ENCODE measurements at places on chromosomes 3 and 15.

DNA sequence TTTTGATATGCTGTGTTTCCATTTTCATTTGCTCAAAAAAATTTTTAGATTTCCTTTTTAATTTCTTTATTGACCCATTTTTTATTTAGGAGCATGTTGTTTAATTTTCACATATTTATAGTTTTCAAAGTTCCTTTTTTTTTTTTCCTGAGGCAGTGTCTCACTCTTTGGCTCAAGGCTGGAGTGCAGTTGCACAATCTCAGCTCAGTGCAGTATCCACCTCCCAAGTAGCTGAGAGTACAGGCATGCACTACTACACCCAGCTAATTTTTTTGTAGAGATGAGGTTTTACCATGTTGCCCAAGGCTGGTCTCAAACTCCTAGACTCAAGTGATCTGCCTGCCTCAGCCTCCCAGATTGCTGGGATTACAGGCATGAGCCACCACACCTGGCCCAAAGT, 36.2 kb downstream of the PFN2 start:
- DNase-seq, result no peak

DNA sequence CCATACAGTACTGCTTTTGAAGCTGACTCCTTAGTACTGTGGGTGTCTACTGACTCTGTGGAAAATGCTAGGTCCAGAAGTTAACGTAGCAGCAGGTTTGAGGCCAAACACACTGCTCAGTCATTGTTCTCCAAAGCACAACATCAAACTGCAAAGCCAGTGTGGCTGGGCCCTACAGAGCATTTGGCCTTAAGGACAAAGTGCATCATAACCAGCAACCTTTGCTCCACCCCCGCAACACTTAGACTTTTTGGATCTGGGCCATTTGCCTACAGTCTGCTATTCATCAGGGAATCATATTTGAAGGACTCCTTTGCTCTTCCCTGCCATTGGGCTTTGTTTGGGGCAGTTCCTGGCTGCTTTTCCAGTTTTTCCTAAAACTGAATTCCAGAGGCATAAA, 43.1 kb upstream of the ARL6 start:
- DNase-seq, result no peak

DNA sequence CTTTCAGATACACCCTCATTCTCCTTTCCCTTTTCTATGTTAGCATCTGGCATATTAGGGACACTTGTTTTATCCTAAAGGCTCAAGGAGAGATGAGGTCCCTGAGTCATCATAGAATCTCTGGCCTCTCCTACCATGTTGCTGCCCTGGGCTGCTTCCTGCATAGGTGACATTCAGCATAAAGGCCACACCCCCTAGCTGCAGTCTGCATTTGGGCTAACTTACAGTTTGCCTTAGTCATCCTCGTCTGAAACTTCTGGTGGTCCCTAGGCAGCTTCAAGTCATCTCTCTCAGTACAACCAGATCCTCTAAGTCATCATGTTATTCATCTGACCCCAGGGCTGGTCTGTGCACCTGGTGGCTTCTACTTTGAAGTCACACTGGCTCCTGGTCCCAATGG, 982.7 kb upstream of the NR2F2 start:
- DNase-seq, result no peak

DNA sequence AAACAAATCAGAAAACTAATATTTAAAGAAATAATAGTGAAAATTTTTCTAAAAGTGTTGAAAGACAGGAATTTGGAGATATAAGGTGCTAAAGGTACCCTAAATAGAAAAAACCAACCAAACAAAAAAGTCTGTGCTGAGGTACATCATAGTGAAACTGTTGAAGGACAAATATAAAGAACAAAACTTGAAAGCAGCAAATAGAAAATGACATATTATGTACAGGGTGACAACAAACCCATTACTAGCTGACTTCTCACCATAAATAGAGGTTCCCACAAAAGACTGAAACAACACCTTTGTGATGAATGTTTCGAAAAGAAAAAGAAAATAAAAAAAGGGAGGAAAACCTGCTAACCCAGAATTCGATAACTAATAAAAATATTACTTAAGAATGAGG, 502.5 kb upstream of the NECTIN3 start:
- DNase-seq, result no peak

DNA sequence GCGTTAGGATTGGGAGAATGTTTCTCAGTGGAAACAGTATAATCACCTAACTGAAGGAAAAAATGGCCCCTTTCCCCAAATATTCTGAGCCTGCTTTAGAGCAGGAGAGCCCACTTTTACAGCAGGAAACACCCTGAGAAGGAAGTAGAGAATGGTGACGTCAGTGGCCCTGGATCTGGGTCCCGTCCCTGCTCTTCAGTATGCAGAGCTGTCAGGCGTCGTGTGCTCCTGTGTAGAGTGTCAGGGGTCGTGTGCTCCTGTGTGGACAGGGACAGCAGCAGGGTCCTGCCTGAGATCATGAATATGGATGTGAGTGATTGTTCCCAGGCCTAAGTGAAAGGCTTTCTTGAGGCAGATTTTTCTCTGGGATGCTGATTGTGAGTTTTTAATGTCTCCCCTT, 45.2 kb downstream of the CGNL1 start:
- DNase-seq, result no peak

DNA sequence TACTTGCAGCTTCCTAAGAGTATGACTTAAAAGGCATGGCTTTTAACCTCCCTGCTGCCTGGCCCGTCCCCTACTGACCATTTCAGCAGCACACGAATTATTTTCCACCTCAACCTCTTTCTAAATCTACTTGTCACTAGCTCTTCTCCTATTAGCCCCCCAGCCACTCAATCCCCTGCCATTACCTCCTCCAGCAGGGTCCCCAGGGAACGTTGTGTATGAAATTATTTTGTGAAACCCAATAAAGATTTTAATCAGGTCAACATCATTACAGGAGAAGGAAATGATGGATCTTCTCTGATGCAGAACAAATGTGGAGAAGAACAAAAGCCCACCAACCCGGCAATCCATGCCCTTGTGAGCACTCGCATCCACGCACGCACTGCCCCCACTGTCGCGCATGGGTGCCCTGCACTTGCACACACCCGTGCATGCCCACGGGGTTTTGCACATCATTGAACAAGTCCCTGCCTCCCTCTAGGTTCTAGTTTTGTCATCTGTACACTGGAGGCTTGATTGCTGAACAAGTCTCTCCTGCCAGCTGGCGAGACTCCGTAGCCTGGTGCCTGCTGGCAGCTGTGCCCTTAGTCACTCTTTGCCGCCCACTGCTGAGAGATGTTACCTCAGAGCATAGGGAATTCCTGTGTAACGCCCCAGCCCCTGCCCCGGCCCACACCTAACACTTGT, 51.6 kb downstream of the LINGO1 start:
- no peak for DNase-seq

- peak; percentile 54 for DNase-seq
These were observed 142.7 kb downstream of the NSMCE3 start for GRCh38 chr15:29126821-29127461.

- peak; percentile 81 for DNase-seq
These were observed 26.9 kb upstream of the ZBBX start for GRCh38 chr3:167406876-167407492.

GRCh38 chr3:151319628-151320027, 3.0 kb upstream of the GPR87 start:
- DNase-seq, result no peak

DNA sequence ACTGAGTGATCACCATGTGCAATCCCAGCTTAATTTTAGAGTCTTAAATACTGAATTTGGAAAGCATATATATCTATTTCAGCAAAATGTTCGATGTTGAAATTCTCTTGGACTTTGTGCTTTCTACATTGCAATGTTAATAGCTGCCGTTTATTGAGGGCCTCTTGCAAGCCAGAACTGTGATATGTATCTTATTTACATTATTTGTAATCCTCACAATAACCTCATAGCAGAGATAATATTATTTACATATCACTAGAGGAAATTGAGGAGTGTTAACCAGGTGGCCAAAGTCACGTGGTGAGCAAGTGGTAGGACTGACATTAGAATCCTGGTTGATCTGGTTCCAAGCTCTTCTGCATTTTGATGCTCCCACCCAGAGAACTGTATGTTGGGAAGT, 254.1 kb downstream of the SLC9A9 start:
- no peak for DNase-seq

DNA sequence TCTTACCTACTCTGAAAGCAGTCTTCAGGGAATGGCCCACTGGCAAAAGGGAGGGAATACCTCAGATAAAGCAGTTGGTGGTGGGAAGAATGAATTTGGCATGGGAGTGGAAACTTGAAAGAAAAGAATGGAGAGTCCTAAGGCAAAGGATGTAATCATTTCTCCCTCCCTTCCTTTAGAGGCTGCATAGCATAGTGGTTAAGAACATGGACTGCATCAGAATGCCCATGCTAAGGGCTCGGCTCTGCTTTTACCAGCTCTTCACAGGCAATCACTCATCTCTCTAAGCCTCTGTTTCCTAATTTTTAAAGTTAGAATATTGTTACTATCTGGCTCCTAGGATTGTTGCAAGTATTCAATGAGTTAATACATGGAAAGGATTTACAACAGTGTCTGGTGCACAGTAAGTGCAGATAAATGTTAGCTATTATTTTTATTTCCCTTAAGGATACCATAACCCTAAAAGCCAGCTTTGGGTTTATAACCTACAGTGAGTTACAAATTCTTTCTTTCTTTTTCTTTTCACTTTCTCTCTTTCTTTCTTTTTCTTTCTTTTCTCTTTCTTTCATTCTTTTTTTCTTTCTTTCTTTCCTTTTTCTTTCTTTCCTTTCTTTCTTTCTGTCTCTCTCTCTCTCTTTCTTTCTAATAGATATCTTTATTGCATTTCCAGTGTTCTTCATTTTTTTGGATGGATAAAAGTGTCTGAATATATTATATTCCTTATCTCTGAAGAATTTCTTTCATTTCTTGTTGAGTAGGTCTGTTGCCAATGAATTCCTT, 23.6 kb downstream of the VEPH1 start:
- no peak for DNase-seq

DNA sequence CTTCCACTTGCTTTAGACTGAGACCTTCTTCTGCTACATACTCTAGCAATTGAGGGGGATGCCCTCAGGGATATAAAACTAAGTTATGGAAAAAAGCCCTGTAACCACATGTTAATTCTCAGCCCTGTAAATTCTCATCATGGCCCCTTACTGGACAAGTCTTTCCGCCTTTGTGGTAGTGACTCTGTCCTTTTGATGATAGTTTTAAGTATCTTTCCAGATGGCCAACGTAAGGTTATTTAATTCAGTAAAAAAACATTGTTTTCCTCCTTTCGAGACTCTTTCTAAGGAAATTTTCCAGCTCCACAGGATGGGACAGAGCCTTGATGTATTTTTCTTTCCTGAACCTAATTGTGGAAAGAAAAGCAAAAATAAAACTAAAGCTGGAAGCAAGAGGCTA, 25.3 kb upstream of the TM4SF4 start:
- no peak for DNase-seq

- DNase-seq, result no peak
These were observed 166.9 kb downstream of the IGF1R start for GRCh38 chr15:98815207-98815606.

GRCh38 chr3:183229178-183229577, 23.9 kb upstream of the B3GNT5 start:
- no peak for DNase-seq

DNA sequence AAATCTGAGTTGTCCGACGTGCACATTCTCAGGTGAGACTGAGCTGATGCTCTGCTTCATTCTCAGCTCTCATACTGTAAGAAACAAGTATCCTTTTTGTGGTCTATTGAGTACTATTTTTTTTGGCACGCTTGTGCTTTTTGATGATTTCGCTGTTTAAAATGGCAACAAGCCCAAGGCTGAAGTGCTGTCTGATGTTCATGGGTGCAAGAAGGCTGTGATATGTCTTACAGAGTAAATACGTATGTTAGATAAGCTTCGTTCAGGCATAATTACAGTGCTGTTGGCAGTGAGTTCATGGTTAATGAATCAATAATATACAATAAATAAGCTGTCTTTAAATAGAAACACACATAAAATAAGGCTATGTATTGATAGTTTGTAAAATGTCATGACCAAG, 27.2 kb downstream of the AQR start:
- no peak for DNase-seq

- no peak for DNase-seq
These were observed 59.8 kb downstream of the SNX4 start for GRCh38 chr3:125460233-125460632.

GRCh38 chr3:23198801-23199200, 4.3 kb upstream of the UBE2E2 start:
- DNase-seq, result no peak

DNA sequence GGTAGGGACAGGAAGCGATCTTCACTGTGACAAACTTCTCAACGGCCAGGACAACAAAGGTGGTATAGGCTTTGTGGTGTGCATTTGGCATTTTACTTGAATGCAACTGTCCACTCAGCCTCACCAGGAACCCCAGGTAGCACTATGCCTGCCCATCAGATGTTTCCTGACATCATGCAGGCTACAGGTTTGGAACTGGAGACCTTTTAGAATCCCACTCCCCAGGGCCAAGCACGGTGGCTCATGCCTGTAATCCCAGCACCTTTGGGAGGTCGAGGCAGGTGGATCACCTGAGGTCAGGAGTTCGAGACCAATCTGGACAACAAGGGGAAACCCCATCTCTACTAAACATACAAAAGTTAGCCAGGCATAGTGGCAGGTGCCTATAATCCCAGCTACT, 9.6 kb downstream of the STARD5 start:
- no peak for DNase-seq

DNA sequence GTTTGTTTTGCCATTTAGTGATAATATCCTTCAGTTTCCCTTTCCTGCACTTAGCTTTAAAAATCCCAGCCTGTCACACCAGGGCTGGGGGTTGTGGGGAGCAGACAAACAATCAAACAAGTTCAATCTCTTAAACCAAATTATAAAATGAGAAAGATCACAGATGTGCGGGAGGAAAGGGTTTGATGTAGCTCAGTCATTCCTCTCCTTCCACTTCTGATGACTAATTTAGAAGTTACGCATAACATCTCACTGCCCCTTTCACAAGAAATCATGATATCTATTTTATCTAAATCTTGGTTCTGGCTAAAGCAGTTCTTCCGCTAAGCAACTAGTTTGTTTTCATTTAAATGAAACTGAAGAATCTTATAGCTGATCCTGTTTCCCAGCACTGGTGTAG, 34.1 kb upstream of the ATG7 start:
- DNase-seq, result no peak

GRCh38 chr3:121592856-121593702, at the start of gene FBXO40:
Gene FBXO40, plus strand, starts transcription at chr3:121593379. Its CDS starts 27,197 bp downstream, at chr3:121620576.
- peak; percentile 17 for DNase-seq

GRCh38 chr3:183008303-183008702, 28.0 kb upstream of the DCUN1D1 start:
- no peak for DNase-seq

GRCh38 chr15:63609448-63609847, 12.3 kb downstream of the FBXL22 start:
- no peak for DNase-seq

DNA sequence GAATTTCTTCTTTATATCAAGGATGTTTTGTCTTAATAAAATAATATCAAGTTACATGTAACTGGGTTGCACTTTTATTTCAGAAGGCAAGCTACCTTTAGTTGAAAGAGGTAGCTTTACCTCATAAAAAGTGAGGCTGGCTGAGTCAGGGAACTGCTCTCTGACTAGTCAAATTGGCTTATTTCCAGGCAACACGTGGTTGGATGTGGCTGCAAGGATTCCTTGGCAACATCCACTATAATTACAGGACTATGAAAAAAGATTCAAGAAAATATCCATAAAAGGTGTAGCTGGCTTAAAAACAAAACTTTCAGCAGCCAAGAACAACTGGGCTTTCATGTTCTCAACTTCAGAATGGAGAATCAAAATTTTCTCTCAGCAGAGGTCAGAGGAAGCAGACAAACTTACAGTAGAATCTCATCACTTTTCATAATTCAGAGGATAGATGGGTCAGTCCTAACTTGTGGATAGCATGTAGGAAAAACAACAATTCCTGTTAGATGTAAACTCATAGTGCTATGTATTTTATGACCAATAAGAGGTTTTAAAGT, 779.1 kb downstream of the MECOM start:
- no peak for DNase-seq

Measured in neural progenitor cell (in vitro differentiated cells).